ENCODE measurements at places on chromosomes 3 and 15.

DNA sequence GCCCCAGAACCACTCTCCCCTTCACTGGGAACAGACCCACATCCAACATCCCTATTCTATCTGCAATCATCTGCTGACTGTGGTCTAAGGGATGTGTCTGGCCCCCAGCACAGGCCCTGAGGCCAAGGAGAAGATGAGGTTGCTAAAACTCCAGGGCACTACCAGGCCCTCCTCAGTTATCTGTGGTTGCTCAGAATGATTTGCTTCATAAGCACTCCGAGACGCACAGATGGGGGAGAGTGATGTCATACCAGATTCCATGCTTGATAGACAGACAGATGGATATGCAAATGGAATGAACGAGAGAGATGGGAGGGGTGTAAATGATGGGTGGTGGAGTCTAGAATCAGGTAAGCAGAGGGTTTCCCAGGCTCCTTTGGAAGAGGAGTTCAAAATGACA, 57.8 kb downstream of the CEMIP start:
- DNase-seq, result peak; percentile 63

- no peak for DNase-seq
Observed at GRCh38 chr3:63661242-63661641, 8.8 kb downstream of the SNTN start.

DNA sequence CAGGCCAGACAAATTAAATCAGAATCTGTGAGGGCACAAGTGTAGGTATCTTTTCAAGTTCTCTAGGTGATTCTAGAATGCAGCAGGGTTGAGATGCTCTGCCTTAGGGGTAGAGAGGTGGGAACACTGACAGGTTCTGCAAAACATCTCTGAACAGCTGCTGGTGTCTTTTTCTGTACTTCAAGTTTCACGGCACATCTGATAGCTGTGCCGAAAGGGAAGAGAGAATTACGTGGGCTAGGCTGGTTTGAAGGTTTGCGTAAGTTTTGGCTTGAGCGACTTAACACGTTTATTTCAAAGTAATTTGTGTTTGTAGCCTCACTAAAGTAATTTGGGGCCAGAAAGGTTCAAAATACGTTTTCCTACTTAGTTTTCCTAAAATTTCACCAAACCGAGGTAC, 22.5 kb downstream of the PXK start:
- DNase-seq, result no peak

DNA sequence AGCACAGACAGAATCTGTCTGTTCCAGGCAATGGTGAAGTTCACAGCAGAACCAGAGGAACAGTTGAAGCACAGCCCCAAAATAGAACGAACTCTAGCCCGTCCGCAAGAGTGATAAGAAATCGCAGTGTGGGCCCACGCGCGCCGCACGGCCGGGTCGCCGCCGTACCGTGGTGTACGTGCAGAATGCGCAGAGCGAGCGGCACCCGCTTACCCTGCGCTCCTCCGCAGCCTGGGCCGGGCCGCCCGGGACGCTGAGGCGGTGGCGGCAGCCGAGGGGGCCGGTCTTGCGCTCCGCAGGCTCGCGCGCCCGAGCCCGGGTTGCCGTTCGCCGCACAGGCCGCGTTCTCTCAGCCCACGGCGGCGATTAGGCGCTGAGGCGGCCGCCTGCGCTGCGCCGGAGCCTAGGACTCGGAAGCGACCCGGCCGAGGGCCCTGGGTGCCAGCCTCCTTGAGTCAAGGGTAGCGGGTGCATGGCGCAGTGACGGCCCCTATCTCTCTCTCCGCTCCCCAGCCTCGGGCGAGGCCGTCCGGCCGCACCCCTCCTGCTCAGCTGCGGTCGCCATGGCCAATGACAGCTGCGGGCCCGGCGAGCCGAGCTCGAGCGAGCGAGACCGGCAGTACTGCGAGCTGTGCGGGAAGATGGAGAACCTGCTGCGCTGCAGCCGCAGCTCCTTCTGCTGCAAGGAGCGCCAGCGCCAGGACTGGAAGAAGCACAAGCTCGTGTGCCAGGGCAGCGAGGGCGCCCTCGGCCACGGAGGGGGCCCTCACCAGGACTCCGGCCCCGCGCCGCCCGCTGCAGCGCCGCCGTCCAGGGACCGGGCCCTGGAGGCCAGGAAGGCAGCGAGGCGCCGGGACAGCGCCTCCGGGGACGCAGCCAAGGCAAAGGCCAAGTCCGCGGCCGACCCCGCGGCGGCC, 20.5 kb downstream of the WDR73 start:
- DNase-seq, result peak; percentile 39

DNA sequence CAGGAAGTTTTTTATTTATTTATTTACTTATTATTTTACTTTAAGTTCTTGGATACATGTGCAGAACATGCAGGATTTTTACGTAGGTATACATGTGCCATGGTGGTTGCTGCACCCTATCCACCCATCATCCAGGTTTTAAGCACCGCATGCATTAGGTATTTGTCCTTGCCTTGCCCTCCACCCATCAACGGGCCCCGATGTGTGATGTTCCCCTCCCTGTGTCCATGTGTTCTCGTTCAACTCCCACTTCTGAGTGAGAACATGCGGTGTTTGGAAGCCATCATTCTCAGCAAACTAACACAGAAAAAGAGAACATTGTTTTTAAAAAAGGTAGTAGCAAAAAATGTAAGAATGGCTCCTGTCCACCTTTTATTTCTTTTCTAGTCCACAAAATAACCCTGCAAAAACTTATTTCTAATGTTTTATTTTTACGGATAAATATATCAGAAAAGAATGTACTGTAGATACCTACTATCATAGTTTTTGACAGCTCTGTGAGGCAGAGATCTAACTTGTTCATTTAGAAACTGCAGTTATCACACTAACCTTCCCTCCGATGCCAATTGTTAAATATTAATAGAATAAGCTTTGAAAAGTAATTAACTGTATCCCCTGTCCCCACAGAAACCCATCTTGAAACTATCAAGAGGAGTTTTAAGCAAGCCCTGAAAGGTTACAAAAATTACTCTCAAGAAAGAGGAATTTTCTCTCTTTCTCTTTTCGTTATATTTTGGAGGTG, 189.2 kb downstream of the LPP start:
- DNase-seq, result no peak

GRCh38 chr15:39621210-39621609, 40.3 kb downstream of the THBS1 start:
- peak; percentile 79 for DNase-seq

DNA sequence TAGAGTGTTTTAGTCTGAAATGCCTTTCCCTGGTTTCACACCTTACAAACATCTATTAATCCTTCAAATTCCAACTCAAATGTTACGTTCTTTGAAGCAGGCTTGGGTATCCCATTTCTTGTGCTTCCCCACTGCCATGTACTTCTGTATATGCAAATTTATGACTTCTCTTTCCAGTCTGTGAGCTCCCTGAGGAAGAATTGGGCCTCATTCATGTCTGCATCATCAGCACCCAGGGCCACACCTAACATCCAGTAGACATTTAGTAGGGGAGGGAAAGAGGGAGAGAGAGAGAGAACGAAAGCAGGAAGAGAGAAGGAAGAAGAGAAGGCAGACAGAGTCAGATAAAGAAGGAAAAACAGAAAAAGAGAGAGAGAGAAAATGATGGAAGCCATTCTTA, 53.3 kb upstream of the KY start:
- no peak for DNase-seq

All from NCI-H2171 (cell line).